ENCODE measurements at places on chromosomes 13 and 19.

DNA sequence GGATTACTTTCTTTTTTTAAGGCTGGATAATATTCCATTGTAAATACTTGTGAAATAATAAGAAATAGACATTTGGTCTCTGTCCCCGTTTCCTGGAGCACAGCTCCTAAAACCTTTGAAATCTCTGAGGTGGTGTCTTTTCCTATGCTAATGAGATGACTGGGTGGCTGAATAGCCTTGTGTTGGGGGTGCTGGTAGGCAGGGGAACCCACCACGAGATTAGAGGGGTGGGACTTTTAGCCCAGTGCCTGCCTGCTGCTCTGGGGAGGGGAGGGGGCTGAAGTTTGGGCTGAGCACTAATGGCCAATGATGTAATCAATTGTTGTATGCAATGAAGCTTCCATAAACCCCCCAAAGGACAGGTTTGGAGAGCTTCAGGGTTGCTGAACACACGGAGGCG, 175.7 kb downstream of the FGF9 start:
- no peak for DNase-seq

- no peak for DNase-seq
These were observed 136.8 kb upstream of the RNF113B start for GRCh38 chr13:98313922-98314292.

DNA sequence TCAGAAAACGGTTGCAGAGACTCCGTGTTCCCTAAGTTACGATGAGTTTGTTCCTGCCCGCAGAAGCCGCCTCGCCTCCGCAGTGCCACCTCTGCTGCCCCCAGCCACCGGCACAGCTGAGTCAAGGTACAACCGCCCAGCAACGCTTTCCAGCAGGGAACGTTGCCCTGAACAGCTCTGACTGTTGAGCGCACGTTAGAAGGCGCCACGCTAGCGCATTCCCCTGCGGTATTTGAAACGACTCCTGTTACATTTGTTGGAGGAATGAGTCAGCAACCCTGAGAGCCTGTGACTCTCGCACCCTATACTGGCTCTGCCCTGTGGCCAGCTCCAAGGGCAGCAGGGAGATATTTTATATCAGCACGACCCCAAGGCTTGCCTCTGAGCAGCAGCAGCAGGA, 302.8 kb downstream of the TEX29 start:
- DNase-seq = no peak

- DNase-seq = no peak
These were observed 169.1 kb downstream of the SHISA2 start for GRCh38 chr13:25882466-25883357.

GRCh38 chr19:6738787-6739389, 592 bp upstream of the TRIP10 start:
- DNase-seq = no peak
